Panc1 (cell line): ENCODE measurements at places on chromosomes 16 and 17. TPM values are rescaled to one million over a fixed set of nuclear protein-coding genes. Genes with fewer than 3 reads are reported as not detected.

DNA sequence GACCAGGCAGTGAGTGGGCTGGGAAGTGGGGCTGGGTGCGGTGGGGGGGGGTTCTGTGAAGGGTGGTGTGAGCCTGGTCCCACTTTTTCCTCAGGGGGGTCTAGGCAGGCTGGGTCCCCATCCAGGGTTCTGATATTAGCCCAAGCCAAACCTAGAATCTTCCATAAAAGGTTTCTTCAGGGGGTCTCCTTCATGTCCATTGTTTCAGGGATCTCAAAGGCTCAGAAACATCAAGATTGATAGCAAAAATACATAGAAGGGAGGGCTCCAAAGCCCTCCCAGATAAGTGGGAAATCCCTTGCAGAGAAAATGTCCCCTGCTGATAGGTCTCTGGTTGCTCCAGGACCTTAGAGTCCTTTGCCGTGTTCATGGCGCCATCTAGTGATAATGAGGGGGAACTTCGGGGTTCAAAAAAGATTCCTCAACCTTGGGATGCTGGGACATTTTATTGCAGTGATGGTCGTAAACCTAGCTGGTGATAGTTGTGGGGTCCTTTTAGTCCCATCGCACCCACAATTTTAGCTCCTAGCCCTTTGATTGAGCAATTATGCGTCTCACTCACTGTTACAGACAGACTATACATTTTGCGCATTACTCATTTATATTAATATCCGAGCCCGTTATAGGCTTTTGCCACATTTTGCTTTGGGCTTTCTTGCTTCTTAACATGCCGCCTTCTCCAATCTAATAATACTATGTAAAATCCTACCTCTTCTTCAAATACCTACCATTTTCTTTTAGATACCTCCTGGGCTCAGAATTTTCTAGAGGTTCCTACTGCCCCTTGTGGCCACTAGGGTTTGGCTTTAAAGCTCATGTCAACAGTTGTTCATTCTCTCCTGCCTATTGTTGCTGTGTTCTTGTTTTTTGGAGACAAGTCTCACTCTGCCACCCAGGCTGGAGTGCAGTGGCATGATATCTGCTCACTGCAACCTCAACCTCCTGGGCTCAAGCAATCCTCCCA is 35.1 kb downstream of the IGF2BP1 start:
- H3K27me3 ChIP-seq = no peaks in the 10 kb centered on the region
- no peak overlapping the region for H3K27ac ChIP-seq
- no peak overlapping the region for H3K4me3 ChIP-seq
- no peaks in the 10 kb centered on the region for H3K36me3 ChIP-seq
- DNase-seq = peak; percentile 64

GRCh38 chr17:50660887-50661345 is 26.2 kb downstream of the ABCC3 start:
- H3K4me3 ChIP-seq = no peak overlapping the region
- peak overlapping the region; percentile 85 for H3K27ac ChIP-seq
- no peak for DNase-seq

G6PC1 gene
- 0.08 TPM for total RNA-seq

TRIM37 gene
- 43.3 TPM for total RNA-seq

- H3K4me1 ChIP-seq = no peaks in the 10 kb centered on the region
- DNase-seq = no peak
- no peaks in the 10 kb centered on the region for H3K27me3 ChIP-seq
- H3K27ac ChIP-seq = no peak overlapping the region
- H3K4me3 ChIP-seq = no peak overlapping the region
- H3K36me3 ChIP-seq = no peaks in the 10 kb centered on the region
Measured at GRCh38 chr17:65688307-65688706, 126.9 kb upstream of the AXIN2 start.

DNA sequence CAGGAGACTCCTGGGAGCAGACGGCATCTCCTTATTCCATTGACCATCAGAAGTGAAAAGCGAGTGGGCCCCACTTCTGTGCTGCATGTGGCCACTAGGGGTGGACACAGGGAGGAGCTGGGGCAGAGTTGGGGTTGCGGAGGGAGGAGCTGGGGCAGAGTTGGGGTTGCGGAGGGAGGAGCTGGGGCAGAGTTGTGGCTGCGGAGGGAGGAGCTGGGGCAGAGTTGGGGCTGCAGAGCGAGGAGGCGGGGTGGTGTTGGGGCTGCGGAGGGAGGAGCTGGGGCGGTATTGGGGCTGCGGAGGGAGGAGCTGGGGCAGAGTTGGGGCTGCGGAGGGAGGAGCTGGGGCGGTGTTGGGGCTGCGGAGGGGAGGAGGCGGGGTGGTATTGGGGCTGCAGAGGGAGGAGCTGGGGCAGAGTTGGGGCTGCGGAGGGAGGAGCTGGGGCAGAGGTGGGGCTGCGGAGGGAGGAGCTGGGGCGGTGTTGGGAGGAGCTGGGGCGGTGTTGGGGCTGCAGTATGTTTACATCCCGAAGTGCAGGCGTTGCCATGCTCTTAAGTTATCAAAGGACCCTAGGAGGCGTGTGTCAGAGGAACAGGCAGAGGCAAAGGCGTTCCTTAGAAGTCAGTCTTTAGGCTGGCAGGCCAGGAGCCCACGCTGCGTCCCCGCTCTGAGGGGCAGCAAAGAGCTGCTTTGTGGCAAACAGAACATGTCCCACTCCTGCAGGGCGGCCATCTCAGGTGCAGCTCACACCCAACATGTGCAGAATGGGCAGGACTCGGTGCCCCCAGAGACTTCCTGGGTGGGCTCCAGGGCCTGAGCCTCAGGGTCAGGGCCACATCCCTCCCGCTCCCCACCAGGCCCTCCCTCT is 76.0 kb downstream of the ZNF778 start:
- no peak for DNase-seq
- no peaks in the 10 kb centered on the region for H3K36me3 ChIP-seq
- peaks cover 43% of the 10 kb centered on the region for H3K4me1 ChIP-seq
- H3K27ac ChIP-seq = no peak overlapping the region
- H3K27me3 ChIP-seq = no peaks in the 10 kb centered on the region
- no peak overlapping the region for H3K4me3 ChIP-seq
